Osteocyte (in vitro differentiated cells): ENCODE measurements at places on chromosomes 11 and 22. TPM values are rescaled to one million over a fixed set of nuclear protein-coding genes. Genes with fewer than 3 reads are reported as not detected.

GRCh38 chr11:134001088-134001487 is 44.3 kb upstream of the IGSF9B start:
- DNase-seq: no peak

DNA sequence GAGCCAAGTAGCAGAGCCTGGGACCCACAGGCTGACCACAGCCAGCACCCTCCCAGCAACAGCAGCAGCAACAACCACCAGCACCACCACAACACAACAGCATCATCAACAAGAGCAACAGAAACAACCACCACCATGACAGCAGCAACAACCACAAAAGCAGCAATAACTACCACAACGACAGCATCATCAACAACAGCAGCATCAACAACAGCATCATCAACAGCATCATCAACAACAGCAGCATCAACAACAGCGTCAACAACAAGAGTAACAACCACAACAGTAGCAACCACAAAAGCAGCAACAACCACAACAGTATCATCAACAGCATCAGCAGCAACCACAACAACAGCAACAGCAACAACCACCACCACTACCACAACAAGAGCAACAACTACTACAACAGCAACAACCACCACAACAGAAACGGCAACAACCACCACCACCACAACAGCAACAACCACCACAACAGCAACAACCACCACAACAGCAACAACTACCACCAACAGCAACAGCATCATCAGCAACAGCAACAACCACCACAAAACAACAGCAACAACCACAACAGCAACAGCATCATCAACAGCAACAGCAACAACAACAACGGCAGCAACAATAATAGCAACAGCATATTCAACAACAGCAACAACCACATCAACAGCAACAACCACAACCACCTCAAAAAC is 22.1 kb upstream of the FGF3 start:
- DNase-seq: no peak

GRCh38 chr11:63144121-63144520 is at the start of gene SLC22A24:
Gene SLC22A24, minus strand, starts transcription at chr11:63144221. Its CDS starts 442 bp downstream, at chr11:63143779.
- no peak for DNase-seq

DNA sequence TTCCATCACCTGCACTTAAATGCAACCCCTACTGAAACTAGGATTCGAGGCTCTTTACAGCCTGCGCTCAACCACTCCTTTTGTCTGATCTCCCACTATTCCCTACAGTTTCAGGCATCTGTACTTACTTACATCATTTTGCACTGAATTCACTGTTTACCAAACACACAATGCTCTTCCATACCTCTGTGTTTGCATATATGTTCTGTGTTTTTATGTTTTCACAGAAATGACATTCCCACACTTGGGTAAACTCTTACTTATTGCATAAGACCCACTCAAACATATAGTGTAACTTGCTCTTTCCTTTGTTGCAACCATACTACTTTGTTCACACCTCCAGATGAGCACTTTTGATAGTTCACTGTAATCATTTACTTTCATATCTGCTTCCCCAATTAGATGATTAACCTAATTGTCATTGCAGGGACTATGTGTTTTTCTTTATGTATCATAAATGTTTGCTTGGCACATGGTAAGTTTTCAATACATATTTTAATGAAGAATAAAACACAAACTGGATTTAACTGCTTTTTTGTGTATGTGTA is 54.6 kb downstream of the ZBTB44 start:
- DNase-seq: no peak

GRCh38 chr11:118895093-118896039 is 11.7 kb downstream of the CXCR5 start:
- peak; percentile 83 for DNase-seq

- DNase-seq: no peak
Measured at GRCh38 chr11:20627701-20628100, 28.3 kb downstream of the SLC6A5 start.

GRCh38 chr11:105156720-105157119 is 17.2 kb upstream of the CARD18 start:
- DNase-seq: no peak

GRCh38 chr11:56457076-56457475 is 16.1 kb downstream of the OR5M3 start:
- DNase-seq: no peak

DNA sequence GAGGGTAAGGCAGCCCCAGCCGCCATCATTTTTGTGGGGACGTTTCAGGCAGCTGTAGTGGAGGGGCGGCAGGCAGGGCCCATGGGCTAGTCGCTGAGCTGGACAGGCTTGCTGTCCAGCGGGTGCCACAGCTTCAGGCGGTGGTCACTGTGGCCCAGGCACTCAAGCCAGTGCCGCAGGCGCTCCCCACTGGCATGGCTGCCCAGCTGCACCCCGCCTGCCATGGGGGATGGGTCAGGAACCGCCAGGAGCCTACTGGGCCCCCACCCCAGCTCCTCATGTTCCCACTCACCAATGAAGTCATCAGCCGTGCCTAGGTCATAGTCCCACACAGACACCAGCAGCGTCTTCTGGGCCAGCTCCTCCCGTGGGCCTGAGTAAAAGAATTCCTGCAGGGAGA is 6.0 kb downstream of the NDUFV1 start:
- no peak for DNase-seq

- DNase-seq: no peak
Measured at GRCh38 chr11:60182541-60183330, at the start of gene MS4A6A. Gene MS4A6A, minus strand, starts transcription at chr11:60183083. Its CDS starts 1,356 bp downstream, at chr11:60181727.

- DNase-seq: no peak
Measured at GRCh38 chr11:69063652-69064260, 15.0 kb downstream of the TPCN2 start.

GRCh38 chr11:110125632-110126031 is 32.4 kb downstream of the ZC3H12C start:
- no peak for DNase-seq

GRCh38 chr11:74809801-74810200 is 61.2 kb downstream of the RNF169 start:
- no peak for DNase-seq

DNA sequence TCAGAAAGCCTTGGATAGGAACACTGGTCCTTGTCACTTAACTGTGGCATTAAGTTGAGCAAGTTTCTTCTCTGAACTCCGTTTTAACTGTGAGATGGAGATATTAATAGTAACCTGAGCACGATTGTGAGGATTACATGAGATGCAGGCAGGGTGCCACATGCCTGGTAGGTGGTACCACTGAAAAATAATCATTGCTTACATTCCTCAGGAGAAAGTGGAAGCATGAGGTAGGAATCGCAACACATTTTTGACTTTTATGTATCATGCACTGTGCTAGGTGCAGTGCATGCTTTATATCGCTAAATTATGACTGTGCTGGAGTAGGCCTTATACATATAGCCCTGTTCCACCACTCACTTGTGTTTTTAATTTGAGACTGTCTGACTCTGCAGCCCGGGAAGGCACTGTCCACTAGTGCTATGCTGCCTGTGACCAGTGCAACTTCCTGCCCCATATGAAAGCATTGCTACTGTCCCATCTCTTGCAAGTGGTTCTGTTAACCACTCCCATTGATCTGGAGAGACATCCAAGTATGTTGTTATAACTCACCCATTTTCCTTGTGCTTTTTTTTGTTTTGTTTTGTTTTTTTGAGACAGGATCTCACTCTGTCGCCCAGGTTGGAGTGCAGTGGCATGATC is 1.0 kb downstream of the UQCR10 start:
- DNase-seq: no peak

DNA sequence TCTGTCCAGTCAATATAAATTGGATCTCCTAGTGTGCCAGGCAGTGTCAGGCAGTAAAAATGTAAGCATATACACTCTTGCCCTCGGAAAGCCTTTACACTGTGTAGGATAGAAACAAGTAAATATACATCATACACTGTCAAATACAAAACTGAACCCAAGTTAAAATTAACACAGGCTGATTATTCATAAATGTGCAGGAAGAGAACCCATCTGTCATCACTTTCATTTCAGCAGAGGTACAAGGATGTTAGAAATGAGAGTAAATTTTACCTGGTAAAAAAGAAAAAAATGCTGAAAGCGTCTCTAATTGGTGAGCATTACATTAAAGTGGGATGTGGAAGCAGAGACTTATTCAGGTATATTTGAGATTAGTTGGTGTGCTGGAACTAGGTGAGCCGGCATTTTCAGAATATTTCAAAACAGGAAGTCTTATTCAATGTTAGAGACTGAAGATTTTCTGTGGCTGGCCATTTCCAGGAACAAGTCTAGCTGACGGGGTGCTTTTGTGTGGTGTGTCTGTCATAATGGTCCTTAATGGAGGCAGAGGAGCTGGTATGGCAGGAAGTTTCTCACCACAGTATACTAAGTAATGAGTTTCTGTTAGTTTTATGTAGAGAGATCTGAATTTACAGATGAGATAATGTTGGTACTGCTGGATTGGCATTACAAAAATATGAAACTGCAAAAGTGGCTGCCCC is 192.6 kb downstream of the CASP12 start:
- DNase-seq: no peak

DNA sequence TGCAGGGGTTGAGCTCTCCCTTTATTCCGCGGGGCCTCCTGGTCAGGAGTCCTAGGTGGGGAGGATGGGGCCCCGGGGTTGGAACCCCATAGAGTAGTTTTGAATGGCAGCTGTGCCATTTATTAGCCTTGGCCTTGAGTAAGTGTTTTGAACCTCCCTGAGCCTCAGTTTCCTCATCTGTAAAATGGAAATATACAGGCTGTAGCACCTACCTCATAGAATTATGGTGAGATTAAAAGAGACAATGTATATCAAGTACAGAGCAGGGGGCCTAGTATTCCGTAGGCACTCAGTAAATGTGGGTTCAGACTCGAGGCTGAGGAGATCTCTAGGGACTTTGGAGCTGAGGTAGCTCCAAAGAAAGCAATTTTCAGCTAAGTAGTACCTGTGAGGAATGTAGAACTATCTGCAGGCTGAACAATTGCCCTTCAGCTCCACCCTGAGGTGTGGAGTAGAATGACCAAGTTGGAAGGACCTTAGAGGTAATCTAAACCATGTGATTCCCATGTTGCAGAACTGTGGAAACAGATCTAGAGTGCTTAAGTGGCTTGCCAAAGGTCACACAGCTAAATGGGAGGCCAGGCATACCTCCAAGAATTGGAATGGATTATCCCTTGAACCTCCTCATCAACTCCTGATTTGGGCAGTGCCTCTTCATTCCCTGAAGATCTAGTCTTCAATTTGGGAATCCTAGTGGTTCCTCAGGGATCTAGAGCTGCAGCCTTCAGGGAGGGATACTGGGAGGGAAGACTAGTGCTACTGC is 682 bp downstream of the PGAP2 start:
- DNase-seq: no peak

DNA sequence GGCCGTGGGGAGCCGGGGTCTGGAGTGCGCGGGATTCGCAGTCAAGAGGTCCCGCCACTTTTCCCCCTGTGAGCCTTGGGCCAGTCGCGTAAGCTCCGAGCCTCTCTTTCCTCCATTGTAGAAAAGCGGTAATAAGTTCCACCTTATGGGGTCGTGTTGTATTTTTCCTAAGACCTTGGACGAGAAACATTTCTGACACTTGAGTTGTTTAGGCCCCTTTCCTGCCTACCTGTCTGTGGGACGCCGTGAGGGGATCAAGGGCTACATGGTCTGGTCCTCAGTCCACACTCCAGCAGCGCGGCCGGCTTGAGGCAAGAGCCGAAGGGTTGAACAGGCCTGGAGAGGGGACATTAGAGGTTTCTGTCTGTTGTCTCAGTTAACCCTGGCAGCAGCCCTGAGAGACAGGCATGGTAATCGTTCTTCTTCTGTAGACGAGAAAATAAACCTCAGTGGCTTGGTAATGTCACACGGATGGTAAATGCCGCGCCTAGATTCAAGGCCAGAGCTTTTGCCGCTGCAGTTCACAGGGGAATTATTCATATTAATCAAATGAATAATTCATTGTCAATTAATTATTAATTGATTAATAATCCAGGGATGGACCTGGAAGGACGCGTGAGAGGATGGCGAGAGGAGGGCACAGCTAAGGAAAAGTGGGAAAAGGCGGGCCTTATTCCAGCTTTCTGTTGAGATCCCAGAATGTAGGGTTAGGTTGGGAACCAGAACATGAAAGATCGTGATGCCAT is 545 bp downstream of the FEN1 start:
- no peak for DNase-seq

DNAL4 gene
- 16.4 and 17.0 TPM in 2 replicates for total RNA-seq

MTA2 gene
- total RNA-seq: 91.6 and 107 TPM in 2 replicates

MS4A12 gene
- not detected in 2 replicates for total RNA-seq

KCNE3 gene
- not detected in 2 replicates for total RNA-seq

CTSC gene
- 1.3 and 2.1 TPM in 2 replicates for total RNA-seq

TRIM3 gene
- 30.7 and 32.5 TPM in 2 replicates for total RNA-seq

CRACR2B gene
- 3.9 and 4.2 TPM in 2 replicates for total RNA-seq
